ENCODE measurements at places on chromosomes 13 and 19.

GRCh38 chr13:95926231-95926630, 127.0 kb downstream of the UGGT2 start:
- DNase-seq = no peak

DNA sequence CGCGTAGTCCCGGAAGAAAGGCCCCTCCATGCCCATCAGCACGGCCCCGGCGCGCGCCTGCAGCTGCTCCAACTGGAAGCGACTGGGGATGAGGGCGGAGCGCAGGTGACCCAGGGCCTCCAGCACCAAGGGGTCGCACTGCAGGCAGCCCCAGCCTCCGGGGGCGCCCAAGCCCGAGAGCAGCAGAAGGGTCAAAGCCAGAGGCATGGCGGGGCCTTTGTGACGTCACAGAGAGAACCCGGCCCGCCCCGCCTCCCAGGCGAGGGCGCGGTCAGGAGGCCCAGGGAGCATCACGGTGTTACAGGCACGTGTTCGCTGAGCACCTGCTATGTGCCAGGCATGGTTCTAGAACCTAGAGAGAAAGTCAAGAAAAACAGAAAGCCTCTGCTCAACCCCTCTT, at the start of gene IZUMO2:
IZUMO2 (minus strand) TSS at position 294 of the 400 bp plus-strand sequence; CDS start at position 207, 87 bp downstream.
- DNase-seq = no peak

- no peak for DNase-seq
Measured at GRCh38 chr13:24745861-24746617, 17.9 kb upstream of the RNF17 start.

DNA sequence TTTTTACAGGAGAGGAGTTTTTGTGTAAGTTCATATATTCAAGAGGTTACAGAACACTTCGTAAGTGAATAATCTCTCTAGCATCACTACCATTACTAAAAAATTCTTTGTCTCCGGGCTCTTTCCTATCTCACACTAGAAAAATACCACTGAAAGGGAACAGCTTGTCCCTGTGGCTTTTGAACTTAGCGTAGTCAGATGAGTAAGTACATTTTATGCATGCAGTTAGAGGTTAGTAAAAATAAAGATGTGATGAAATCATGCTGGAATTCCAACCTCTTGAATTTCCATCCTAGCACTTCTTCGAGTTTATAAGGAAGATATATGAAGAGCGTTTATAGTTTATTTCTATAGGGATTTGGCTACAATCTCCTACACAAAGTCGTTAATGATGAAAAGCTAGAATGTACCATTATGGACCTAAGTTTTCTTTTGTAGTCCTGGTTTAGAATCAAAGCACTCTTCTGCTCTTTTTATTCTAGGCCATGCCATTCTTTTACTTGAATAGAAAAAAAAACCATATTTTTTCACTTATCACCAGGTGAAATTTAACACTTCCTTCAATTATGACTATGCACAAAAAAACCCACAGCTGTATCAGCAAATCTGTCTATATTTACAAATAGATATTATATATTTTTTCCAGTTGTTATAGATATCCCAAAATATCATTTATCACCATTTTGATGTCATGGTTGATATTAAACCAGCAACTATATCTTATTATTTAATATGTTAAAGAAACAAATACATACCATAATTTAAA, 139.9 kb upstream of the PCDH9 start:
- no peak for DNase-seq

DNA sequence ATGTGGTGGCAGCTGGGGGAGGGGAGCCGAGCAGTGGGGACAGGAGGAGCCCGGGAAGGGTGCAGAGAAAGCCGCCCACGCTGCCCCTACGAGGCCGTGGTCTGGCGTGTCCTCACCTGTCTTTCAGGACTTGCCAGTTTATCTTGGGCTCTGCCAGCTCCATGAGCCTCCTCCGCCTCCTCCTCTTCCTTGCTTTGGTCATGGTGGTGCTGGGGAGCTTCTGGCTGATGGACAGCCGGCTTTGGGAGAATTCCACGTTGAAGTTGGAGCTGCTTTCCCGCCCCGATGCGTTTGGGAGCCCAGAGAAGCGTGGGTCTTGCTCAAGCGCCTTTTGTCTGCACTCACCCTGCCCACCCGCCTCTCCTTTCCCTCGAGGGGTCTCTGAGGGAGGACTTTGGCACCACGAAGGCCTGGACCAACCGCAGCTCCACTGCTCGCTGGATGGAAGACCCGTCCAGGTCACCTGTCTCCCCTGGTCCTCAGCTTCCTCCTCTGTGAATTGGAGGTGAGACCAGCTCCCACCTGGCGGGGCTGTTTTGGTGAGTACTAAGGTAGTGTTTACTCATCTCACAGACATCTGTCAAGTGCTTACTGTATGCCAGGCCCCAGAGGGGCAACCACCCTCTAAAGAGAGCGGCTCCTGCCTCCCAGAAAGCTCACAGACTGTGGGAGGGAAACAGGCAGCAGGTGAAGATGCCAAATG, 29.7 kb upstream of the MIER2 start:
- no peak for DNase-seq

DNA sequence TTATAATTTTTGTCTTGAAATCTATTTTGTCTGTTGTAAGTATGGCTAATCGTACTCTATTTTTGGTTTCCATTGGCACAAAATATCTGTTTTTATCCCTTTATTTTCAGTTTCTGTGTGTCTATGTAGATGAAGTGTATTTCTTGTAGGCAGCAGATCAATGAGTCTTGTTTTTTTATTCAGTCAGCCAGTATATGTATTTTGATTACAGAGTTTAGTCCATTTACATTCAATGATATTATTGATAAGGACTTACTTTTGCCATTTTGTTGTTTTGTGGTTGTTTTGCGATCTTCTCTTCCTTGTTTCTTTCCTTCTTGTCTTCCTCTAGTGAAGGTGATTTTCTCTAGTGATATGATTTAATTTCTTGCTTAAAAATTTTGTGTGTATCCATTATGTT, 336.3 kb upstream of the SPRY2 start:
- DNase-seq = no peak

DNA sequence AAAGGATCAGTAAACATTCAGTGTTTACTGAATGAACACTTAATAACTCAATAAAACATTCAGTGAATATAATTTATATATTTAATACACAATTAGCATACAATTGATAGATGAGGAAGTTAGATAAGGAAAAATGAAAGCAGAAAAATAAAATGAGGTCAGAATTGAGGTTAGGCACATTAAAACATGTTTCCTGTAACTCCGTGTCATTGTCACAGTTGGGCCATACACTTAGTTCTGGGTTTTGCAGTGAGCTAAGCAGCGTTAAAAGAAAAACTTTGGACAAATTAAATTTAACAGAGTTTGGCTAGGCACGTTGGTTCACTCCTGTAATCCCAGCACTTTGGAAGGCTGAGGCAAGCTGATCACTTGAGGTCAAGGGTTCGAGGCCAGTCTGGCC, 71.4 kb downstream of the MIPEP start:
- no peak for DNase-seq

DNA sequence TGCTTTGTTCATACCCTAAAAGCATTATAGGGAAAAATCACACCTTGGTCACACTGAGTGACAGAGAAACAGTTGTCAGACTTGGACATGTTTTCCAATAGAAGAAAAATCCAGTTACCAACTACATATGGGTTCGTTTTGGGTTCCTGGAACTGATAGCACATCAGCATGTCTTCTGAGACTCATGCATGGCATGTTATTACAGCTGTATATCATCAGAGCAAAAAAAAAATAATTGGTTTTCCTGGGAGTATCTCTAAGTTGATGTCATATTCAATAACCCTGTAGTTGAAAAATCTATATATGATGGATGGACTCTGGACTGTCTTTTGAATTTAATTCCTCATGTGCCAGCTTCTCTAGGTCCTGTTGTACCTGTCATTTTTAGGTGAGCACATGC, 211.6 kb downstream of the DNAJC15 start:
- DNase-seq = no peak

- no peak for DNase-seq
Measured at GRCh38 chr13:99463646-99464397, 37.5 kb upstream of the TM9SF2 start.

DNA sequence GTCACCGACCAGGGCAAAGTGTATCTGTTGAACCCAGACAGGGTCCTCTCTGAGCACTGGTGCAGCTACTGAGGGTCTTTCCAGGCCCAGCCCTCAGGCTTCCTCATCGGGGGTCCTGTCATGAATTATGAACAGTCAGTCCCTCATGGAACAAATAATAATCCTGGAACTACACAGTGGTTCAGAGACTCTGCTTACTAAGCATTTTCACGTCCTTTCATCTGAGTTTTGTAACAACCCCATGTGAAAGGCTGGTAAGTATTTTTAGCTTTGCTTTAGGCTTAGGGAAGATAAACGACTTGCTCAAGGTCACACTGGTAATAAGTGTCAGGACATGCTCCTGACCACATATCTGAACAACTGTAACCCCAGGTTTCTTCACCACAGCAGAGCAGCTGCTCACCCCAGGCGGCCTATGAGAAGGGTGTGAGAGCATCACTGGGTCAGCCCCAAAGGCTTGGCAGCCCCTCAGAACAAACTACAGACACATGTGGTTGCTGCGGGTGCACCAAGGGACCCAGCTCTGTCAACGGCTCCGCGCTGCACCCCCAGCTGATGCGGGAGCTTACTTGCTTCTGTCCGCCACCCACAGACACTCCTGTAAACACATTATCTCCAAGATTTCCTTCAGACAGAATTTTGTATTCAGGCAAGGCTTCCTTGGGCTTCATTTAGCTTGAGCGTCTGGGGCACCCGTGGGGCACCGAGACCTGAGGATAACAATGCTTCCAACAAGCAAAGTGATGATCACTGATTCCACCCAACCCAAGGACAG, 19.4 kb upstream of the GSX1 start:
- DNase-seq = no peak

GRCh38 chr13:112219740-112220139, 152.8 kb downstream of the SOX1 start:
- DNase-seq = no peak

GRCh38 chr19:44005973-44006372, 3.2 kb downstream of the ZNF230 start:
- no peak for DNase-seq

DNA sequence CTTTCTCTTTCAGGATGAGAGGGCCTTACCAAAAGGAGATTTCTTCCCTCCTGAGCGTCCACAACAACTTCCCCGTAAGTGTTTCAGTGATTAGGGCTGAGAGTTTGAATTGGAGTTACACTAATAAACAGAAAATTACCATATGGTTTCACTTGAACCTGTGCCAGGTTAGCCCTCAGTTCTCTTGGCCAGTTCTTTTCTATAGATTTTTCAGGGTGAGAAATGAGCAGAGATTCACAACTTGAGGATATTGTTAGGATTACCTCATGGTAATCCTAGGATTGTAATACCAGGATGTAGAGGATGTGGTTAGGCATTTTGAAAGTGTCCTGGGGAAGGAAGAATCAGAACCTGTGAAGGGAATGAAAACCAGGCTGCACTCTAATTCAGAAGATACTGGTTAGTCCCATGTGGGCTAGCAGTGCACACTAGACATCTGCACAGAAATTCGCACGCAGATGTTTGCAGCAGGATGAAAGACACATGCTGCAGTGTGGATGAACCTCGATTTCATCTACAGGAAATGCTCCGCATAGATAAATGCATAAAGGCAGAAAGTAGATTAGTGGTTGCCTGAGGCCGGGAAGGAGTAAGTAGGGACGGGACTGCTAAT, 24.1 kb downstream of the HNRNPM start:
- no peak for DNase-seq

Measured in T-helper 22 cell (primary cell).